ENCODE measurements at places on chromosomes 6 and 20.

DNA sequence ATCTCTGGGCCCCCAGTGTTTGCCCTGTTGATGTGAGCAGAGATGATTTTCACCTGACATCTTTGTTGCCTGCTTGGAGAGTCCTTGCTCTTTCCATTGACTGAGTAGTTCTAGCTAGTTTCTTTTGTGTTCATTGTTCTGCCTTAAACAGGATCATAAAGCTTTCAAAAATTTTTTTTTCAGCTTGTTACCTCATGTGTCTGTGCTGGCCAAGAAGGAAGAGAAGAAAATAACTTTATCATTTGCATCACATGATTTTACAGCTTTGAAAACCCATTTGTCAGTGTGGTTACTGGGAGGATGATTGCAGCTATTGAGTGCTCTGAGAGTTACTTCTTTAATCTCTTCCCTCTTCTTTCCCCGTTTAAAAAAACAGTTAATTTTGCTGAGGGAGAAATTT is 16.0 kb downstream of the FOXO3 start:
- no peak for DNase-seq

- no peak for DNase-seq
Measured at GRCh38 chr20:50450881-50451752, 59.1 kb upstream of the PTPN1 start.

GRCh38 chr20:47817573-47817972 is 32.3 kb upstream of the SULF2 start:
- no peak for DNase-seq

GRCh38 chr6:34001706-34002621 is 143.9 kb downstream of the GRM4 start:
- no peak for DNase-seq

DNA sequence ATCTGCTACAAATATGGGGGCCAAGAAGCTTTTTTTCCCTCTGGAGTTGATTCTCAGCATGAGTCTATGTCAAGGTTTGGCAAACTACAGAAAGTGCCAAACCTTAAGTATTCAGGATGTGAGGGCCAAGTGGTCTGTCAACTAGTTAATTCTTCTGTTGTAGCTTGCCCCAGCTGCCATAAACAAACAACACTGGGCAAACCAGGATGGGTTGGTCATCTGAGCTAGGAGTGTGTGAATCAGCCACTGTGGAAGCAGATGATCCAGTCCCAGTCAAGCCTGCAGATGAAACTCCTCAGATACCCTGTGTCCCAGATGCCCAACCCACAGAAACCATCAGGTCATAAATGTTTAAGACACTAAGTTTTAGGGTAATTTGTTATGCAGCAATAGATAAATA is 103.0 kb upstream of the MOCS1 start:
- DNase-seq, result no peak

- DNase-seq, result no peak
Measured at GRCh38 chr6:170402318-170403040, 95.9 kb downstream of the FAM120B start.

- no peak for DNase-seq
Measured at GRCh38 chr6:14142511-14143223, 25.1 kb downstream of the CD83 start.
